Fibroblast of skin of left biceps (primary cell): ENCODE measurements at places on chromosomes 4 and X.

DNA sequence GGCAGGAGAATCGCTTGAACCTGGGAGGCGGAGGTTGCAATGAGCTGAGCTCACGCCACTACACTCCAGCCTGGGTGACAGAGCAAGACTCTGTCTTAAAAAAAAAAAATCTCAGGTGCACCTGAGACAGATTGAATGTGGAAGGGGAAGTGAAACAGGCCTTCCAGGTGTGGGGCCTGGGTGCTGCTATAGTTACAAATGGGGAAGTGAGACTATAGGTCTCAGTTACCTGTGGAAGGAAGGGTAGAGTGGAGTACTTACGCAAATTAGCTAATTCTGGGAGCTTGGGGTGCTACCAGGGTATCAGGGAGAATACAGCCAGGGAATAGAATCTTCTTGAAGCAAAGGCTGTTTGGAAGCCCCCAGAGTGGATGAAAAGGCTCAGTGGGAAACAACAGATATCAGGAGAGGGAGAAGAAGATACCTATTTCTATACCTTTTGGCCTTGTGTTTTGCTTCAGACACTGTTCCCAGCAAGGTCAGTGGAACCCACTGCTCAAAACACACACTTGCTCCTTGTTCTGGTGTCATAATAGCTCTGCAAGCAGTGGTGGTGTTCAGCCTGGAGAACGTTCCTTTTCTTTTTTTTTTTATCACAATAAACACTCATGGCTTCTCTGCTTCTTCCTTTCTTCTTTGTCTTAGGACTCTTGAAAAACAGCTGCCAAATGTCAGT, 7.0 kb downstream of the CD38 start:
- no peak for DNase-seq

DNA sequence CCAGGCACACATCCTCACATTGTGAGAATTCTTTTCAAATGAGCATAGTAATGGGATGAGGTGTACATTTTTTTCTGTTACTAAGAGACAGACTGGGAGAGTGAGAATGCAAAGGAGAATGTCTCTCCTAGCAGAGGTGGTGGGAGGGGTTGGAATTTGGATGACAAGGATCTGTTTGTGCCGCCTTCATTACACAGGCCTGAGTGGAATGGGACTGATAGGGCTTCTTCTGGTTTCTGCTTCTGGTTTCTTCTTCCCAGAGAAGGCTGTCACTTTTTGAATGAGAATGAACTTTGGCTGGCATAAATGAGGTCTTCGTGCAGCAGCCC, 55.4 kb downstream of the C4orf51 start:
- peak; percentile 92 for DNase-seq

- DNase-seq = no peak
Observed at GRCh38 chrX:124239324-124239723, 93.1 kb upstream of the TEX13D start.

DNA sequence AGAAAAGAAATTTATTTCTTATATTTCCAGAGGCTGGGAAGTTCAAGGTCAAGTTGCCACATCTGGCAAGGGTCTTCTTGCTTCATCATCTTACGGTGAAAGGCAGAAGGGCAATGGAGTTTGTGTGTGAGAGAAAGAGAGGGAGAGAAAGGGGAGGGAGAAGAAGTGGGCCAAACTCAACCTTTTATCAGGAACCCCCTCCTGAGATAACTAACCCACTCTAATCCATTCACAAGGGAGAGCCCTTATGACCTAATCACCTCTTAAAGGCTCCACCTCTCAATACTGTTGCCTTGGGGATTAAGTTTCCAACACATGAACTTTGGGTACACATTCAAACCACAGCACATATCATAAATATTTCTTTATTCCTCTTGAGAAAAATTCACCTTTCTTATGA, 203.3 kb upstream of the FAM241A start:
- no peak for DNase-seq

GRCh38 chrX:123731258-123731986, 1.4 kb downstream of the THOC2 start:
- DNase-seq = no peak

GRCh38 chr4:63757929-63758328, 651.3 kb downstream of the TECRL start:
- no peak for DNase-seq

- DNase-seq = peak; percentile 14
Observed at GRCh38 chrX:24760363-24761000, 66.8 kb downstream of the POLA1 start.

GRCh38 chr4:183548306-183548705, 43.4 kb downstream of the ING2 start:
- no peak for DNase-seq

DNA sequence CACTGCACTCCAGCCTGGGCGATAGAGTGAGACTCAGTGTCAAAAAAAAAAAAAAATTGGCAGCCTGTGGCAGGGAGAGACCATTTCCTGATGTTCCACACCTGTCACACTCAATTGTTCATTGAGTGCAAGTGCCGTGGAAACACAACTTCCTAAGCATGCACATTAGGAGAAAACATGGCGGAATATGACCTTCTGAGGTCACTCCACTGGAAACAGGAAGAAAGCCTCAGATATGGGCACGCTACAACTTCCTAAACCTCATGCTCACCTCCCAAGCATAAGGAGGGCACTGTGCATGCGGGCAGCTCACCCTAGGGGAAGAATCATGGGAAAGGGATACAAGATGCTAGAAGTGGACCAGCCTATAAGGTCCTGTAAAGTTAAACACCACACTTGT, 28.5 kb upstream of the CD99 start:
- no peak for DNase-seq

DNA sequence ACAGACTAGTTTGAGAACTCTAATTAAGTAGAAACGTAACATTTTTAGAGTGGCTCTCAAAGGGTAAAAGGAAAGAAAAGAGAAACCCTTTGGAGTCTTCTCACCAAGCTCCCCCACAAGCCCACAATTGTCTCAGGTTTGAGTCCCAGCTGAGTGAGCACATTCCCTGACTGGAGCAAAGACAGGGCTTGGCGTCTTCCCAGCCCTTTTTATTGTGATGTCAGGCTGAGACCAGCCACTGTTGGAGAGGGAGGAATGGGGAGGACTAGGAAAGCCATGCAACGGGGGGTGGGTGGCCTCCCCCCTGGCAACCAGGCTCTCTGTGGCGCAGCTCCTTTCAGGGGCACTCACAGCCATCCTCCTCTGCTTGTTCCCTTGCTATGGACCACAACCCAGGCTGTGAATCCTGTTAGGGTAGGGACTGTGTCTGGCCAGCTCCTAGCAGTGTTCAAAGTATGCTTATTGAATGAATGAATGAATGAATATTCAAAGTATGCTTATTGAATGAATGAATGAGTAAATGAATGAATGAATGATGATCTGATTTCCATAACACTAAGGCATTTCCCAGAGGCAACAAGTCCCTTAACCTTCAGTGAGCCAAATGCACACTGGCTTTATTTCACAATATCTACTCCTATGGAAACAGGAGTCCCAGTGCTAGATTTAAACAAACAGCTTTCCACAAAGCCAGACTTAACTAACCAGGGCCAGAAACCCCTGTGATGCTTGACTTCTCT, 413.3 kb downstream of the MID1IP1 start:
- DNase-seq = no peak

DNA sequence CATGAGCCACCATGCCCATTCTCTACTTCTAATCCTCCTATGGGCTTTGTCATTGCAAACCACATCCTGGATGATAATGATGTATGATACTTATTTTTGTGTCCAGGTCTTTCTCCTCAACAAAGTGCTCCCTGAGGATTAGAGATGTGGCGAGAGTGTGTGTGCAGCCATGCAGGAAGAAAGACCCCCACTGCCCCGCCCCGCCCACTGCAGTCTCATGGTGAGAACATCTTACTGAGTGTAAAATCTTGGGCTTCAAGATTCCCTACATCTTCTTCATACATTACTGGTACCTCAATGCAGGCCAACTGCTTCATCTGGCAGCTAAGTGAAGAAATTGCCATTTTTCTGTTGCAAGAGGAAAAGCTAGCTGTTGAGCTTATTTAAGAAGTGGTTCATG, 25.9 kb upstream of the MAP3K15 start:
- DNase-seq = no peak

DNA sequence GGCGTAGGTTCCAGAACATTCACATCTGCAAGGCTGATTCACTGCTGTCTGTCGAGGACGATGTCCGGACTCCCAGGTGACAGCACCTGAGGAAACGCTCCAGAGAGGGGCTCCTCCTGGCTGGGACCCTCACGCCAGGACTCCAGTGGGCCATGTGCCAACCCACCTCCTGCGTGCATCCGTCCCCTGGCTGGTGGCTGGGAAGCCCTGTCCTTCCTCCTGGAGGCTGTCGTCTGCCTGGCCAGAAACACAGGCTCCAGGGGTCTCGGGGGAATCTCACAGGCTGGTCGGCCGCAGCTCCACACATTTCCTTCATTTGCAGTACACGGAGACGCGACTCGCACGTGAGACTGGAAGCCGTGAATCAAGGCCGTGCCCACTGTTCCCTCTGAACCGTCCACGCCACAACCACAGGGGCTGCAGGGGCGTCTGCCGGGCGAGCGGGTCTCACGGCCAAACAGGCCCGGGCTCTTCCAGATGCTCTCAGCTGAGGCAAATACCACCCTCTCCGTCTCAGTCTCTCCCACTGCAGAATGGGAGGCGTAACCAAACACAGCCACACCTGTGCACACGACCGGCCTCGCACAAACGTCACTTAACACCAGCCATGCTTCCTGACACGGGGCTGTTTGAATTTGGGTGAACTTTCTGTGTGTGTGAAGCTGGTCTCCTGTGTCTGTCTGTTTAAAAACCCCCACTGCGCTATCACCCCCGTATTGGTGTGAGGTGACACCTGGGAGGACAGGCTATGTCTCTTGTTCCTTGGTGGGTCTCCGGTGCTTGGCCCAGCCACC, 38.7 kb upstream of the MXD4 start:
- DNase-seq = no peak

GRCh38 chrX:46218373-46218772, 326.8 kb downstream of the ZNF674 start:
- no peak for DNase-seq

DNA sequence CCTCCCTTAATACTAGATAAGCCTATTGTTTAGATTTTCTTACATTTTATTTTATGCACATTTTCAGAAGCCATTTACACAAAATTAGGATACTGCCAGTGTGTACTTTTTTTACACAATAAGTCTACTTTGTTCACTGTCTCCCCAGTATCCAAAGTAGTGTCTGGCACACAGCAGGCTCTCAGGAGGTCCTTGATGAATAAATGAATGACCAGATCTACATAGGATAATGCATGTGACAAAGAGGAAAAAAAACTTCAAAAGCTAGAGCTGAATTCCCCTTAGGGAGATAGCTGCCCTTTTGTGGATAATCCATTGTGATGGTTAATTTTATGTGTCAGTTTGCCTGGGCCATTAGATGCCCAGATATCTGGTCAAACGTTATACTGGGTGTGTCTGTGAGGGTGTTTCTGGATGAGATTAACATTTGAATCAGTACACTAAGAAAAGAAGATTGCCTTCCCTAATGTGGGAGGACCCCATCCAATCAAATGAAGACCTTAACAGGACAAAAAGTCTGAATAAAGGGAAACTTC, 61.6 kb downstream of the QDPR start:
- DNase-seq = no peak

DNA sequence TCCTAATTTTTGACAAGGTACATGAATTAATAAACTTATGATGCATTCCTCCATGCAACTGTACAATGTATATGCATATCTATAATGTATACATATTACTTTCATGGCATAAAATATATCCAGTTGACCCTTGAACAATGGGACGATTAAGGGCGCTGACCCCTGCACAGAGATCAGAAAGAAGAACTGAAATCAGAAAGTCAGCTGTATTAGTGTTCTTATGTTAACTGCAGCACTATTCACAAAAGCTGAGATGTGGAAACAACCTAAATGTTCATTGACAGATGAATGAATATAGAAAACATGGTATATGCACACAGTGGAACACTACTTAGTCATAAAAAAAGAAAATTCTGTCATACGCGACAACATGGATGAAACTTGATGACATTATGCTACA, 457.1 kb downstream of the GBA3 start:
- no peak for DNase-seq

DNA sequence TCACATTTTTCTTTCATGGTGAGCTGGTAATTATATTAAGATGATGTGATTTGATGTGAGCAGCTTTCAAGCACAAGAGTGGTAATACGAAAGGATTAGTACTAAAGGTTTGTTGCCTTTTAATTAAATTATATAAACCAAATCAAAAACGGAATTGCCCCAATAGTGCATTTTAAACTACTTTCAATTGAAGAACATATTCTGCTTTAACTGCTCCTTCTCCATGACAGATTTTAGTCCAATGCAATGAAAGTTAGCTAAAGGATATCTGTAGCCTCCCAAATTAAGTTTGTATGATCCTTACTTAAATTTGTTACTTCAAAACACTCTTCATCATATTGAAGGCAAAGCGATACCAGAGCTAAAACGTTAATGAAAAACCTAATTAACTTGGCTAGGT, 447.1 kb upstream of the AMOT start:
- no peak for DNase-seq

- no peak for DNase-seq
Observed at GRCh38 chr4:178242655-178243054, 800.4 kb upstream of the AGA start.

DNA sequence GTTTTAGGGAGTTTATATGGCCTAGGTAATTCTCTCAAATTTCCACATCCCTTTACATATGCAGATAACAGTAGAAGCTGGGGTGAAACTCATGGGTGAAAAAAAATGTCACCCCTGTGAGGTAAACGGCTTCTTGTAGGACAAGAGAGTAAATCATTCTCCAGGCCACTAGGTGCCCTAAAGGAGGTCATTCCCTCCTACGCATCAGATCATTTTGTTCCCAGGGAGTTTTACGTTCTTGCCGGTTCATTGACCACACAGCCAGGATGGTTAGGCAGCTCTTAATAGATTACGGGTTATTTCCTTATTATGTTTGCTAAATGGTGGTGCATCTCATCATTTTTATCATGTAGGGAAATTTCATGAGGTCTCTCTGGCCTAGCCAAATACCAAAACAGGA, 225.8 kb upstream of the NOCT start:
- DNase-seq = no peak

DNA sequence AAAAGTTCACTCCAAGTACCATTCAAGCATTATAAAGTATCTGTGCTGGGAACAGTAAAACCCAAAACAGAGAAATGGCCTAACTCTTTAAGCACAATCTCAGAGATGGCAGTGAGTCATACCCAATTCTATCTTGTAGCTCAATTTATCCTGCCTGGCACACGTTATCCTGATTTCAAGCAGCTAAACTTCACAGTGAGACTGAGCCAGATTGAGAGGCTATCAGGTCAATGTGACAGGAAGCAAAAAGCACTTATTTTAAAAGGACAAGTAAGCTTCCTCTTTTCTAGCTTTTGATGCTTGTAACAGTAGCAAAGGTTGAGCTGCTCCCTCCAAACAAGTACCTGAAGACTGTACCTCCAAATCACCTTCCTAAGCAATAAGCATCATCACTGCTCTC, 324.9 kb downstream of the NAF1 start:
- DNase-seq = no peak

GRCh38 chrX:95441836-95442235, 1242.8 kb upstream of the DIAPH2 start:
- no peak for DNase-seq
